ENCODE measurements at places on chromosomes 5 and 9.

DNA sequence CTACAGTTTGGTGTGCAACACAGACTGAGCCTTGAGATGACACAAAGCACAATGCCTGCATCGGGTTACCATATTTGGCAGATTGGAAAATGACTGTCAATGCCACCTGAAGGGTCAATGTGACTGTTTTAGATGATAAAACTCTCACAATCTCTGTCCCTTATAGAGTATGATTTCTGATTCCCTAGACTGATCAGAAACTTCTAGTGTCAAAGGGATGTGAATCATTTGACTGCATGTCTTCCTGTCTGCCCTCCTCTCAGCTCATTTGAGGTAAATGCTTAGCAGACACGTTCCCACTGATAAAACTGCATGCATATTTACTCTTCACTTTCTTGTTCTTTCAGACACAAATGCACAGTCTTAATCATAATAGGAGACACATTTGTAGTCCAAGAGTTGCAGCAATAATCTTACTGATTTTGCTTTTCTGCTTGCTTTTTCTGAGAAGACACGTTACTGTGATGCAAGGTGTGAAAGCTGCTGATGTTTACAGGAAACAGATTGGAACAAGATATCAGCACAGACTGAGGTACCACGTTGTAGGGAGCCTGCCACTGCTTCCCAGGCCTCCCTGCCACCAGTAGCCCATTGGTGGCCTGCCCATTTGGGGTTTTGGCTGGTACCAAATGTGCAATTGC, 77.8 kb downstream of the GCNT4 start:
- DNase-seq = no peak

GRCh38 chr5:168651648-168652047, 72.5 kb upstream of the PANK3 start:
- DNase-seq = no peak

GRCh38 chr5:131810510-131811249, 13.9 kb upstream of the FNIP1 start:
- DNase-seq = no peak

DNA sequence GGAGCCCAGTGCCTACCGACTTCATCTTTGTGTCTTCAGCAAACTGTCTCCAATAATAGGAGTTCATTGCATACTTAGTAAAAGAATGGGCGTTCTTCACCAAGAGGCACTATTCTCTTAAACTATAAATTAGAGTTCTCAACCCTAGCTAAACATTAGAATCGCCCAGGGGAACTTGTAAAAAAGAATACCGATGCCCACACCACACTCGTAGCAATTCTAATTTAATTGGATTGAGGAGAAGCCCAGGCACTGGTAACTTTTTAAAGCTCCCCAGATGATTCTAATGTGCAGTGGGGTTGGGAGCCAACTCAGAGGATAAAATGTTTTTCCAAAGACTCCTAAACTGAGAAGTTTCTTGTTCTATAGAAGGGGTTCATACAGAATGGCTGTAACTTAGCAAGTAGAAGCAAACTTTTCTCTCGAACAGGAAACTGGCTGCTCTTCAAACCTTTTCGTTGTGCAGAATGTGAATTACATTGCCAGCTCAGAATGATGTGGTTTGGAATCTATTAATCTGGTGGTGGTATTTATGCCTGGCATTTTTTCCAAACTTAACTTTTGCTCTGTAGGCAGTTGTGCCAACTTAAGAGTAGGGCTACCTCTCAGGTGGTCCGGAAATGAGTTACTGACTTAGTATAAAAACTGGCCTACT, 26.4 kb upstream of the NFIB start:
- no peak for DNase-seq

DNA sequence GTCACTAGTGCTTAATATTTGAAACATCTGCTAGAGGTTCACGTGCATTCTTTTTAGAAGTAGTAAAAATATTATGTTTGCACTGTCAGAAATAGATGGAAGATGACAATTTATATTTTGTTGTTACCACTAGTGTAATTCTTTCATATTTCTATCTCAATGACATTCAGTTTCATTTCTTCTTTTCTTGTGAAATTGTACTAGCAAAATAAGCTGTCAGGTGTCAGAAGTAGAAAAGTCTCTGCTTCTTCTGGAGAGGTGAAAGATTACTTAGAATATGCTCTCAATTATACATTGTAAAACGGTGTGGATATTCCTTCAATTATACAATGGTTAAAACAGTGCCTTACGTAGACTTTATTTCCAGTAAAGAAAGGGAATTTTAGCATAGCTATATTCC, 395.4 kb downstream of the CSNK1G3 start:
- no peak for DNase-seq

- no peak for DNase-seq
Measured at GRCh38 chr5:44875661-44876605, 67.2 kb downstream of the MRPS30 start.

DNA sequence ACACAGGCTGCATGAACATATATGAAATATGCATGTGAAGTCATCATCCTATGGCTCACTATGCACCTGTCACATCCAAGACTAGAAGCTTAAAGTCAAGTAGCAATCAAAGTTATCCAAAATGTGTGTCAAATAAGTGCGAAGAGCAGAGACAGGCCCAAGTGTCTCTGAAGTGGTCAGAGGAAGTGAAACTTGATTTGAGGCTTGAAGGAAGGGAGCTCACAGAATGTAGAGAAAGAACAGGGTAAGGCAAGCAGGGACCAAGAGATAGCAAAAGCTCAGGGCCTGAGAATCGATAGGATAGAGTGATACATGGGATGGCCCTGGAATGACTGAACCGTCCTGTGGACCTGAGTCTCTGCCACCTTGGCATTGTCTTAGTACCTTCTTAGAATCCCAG, 274.3 kb upstream of the TRPC7 start:
- DNase-seq = no peak

GRCh38 chr5:75331-76320, 16.3 kb upstream of the PLEKHG4B start:
- no peak for DNase-seq

DNA sequence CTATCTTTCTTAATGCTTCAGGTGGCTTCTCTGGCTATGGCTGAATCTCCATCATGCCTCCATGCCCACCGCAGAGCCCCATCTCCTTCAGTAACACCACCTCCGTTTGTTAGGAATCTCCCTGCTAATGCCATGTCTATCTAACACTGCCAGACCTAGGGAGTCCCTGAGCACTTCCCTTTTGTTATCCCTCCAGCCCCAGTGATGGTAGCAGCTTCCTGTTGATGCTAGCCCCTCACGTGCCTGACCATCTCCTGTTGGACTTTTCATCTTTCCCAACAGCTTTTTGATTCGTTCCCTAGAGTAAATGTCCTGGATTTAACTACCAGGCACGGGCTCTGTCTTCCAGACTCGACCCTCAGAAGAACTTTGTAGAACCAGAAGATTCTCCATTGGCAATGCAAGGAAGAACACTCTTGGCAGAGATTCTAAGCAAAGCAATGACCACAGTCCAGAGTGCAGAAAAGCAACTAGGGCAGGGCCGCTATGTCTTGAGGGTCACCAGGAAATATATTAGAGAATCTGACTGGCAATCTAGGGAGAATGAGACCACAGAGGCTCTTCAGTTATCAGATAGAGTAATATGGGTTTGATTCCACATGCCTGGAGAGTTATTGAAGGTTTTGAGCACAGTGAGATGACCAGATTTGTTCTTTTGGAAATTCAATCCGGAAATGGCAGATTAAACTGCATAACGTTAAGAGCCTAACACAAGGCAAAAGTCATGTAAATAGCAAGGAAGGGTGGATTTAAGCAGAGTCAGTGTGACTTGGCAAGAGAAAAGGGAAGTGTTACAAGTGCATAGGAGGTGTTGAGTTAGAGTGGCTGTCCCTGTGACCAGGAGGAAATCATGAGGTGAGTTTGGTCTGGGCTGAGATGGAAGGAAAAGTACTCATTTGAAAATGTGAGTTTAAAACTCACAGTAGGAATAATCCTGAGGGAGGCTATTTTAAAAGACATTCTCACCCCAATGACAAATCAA, 555.2 kb downstream of the ACTL7B start:
- DNase-seq = no peak

- DNase-seq = no peak
Measured at GRCh38 chr9:22208846-22209585, 199.9 kb upstream of the CDKN2B start.

- no peak for DNase-seq
Measured at GRCh38 chr9:107782381-107782780, 292.8 kb upstream of the KLF4 start.

GRCh38 chr9:130858739-130859705, 24.0 kb downstream of the ABL1 start:
- no peak for DNase-seq

DNA sequence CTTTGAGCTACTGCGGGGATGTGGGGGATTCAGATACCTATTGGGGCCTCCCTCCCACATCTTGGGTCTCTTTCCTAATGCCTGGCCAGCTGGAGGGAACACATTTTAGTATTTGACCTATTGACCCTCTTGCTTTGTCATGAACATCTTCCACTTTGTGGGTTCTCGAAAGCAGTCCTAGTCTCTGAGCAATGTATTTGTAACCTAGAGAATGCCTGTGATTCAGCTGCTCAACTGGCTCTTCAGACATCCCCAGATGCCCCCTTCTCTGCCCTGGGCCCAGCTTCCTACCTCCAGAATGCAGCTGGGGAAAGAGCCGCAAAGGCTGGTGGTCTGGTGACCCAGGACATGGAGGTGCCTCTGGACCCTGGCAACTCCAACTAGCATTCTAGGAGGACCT, 32.2 kb downstream of the APTX start:
- DNase-seq = no peak

- no peak for DNase-seq
Measured at GRCh38 chr5:75023368-75024159, 28.8 kb downstream of the GCNT4 start.

- no peak for DNase-seq
Measured at GRCh38 chr9:26904070-26904469, 11.5 kb upstream of the CAAP1 start.

DNA sequence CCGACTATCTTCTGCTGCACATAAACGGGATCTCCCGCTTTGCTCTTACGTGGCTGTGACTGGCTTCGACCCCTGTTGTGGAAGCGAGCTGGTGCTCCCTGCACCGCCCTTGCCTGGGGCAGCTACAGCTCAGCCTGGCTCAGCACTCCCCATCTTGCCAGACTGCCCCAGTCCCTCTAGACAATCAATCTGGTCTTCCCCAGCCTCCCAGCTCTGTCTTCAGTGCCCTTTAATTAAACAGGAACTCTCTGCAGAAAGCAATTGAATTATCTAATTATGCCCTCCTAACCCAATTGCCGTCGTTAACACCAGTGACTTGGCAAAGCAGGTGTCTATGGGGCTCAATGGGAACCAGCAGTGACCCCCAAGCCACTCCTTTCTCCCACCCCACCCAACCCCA, 18.9 kb upstream of the NTNG2 start:
- DNase-seq = no peak

DNA sequence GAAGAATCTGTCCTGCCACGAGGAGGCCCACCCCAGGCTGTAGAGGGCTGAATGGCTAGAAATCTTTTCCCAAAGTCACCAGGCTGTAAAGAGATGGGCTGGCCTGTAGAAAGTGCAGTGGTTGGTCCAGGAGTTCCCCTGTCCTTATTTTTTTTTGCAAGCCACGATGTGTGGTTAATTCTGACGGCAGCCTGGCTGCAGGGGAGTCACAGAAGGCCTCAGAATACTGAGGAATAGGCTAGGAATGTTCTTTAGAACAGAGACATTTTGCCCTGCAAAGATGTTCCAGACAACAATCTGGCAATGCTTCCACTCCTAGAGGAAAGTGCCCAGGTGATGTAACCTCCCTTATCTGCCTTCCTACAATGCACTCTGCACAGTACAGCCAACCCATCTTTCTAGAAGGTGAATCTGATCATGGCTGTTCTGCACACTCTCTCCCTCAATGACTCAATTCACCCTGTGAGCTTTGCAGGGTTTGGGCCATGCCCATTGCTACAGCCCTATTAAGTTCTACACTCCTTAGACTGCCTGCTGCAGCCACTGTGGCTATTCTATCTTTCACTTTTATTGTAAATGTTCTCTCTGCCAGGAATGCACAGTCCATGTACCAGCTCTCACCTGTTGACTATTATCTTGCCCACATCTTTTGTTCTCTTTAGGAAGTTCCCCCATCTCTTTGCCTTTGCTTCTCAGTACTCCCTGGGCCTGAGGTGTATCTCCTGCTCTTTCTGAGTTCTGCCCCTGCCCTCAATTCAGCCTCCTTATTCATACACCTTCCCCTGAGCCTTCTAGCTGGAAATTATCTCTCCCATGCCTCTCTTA, 377.8 kb upstream of the CLINT1 start:
- DNase-seq = no peak

GRCh38 chr9:78383130-78383529, 86.2 kb downstream of the PSAT1 start:
- no peak for DNase-seq

DNA sequence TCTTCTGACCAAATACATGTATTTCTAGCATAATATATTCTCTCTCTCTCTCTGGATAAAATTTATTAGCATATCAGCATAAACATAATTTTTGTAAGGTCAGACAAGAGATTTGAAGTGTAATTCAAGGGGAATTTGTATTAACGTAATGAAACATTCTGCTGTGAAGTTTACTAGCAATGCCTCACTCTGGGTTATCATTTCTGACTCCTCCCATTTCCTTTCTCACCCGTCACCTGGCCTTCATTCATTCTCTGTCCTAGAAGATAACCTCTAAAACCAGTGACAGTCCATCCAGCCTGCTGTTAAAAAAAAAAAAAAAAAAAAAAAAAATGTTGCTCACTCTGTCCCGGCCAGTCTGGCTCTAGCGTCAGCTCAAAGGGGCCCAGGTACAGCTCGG, 27.1 kb downstream of the GRAMD2B start:
- no peak for DNase-seq

DNA sequence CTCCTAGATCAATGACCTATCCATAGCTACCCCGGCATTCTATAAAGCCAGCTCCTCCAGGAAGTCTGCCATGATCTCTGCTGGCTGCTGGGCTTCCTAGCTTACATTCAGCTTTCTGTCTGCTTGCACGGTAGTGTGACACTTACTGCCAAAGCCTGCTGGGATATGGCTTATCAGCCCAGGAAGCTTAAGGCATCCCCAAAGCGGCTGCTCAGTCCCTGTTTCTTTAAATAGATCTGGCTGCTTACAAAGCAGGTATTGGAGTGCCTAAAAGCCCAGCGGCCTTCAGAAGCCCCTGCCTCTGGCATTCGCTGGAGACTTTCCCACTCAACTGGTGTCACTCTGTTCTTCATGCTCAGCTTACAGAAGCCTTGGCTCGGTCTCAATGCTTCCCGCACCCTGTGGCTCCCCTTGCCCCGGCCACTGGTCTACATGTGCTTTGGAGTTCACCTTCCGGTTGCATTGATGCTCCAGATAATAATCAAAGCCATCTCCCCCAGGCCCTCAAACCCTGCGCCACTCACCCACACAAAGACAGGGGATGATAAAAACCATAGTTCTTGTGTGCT, 31.3 kb upstream of the STRBP start:
- no peak for DNase-seq

DNA sequence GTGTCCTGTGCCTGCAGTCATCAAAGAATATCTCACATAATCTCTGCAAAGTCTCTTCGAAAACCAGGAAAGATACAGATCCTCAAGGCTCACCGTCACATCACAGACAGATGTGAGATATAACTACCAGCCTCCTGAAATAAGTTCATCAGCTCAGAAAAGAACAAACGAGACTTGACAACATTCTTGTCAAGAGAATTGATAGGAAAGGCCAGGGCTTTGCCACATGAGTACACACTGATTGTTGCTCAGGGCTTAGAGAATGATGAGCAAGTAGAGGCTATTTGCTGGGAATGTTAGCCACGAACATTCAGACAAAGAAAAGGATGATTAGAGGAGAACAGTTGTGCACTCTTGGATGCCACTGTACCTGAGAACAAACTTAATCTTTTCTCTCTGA, 535.1 kb downstream of the ELAVL2 start:
- no peak for DNase-seq

GRCh38 chr5:82106756-82107155, 134.9 kb downstream of the ATG10 start:
- DNase-seq = no peak
